ENCODE measurements at places on chromosomes 13 and 19.
A peak's percentile ranks its signal among the peaks of the same experiment; 100 is the strongest.

- no peak for DNase-seq
Measured at GRCh38 chr13:102470283-102470917, 68.6 kb upstream of the FGF14 start.

DNA sequence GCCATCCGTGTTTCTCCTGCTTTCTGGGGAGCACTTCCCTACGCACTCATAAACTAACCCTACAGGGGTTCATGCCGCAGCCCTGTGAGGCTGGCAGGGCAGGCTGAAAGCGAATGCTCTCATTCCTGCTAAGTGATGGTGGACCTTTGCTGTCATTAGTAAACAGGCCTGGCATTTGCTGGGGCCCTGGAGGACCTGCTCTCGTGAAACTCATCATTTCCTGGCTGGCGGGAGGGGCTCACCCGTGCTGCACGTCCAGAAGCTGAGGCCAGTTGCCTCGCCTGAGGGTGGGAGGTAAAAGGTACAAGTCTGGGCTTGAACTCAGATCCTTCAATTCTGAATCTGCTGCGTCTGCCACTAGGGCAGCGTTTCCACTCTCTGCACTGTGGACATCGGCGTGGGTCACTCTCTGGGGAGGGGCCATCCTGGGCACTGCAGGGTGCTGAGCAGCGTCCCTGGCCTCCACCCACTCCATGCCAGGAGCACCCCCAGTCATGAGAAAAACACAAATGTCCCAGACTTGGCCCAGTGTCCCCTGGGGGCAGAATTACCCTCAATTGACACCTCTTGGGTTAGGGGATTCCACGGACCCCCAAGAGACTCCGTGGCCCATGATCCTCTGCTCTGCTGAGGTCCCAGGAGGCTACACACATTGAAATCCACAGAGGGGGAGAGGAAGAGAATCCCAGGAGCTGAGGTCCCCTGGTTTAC is 7.0 kb downstream of the MOB3A start:
- no peak for DNase-seq

- DNase-seq, result no peak
Measured at GRCh38 chr13:43924549-43925245, 45.0 kb downstream of the LACC1 start.

DNA sequence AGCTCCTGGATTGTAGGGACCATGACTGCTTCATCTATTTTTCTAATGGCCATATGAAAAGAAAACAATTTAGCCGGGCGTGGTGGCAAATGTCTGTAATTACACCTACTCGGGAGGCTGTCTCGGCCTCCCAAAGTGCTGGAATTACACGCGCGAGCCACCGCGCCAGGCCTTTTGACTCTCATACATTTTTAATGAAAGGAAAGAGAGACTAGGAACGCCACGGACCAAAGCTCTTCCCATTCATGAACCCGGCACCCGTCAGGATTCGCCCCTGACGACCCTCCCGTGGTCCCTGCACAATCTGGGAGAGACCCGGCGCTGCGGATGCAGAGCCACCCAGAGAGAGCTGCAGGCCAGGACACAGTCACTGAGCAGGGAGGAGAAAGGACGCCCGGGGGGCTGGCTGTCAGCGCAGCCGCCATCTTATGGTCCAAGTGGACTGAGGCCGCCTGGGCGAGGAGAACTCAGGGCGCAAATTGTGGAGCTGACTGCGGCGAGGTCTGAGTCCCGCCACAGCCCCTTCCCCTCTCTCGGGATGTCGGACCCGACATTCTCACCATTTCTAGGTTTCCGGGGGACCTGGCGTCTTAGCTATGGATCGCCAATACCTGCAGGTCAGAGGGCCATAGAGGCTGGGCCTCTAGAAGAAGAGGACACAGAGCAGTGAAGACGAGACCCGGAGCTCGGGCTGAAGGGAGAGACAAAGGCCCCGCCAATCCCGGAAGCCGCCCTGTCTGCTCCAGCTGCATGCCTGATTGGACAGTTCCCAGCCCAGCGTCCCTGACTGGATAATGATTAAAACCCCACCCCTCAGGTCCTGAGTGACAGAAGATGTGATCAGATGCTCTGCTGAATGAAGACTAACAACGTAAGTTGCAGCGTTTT is at the start of gene ZNF681:
Gene ZNF681, minus strand, starts transcription at position 705 of the 888 bp plus-strand sequence. Its CDS starts 142 bp downstream, at position 563.
- peak; percentile 21 for DNase-seq

- no peak for DNase-seq
Measured at GRCh38 chr13:59514316-59514715, 649.4 kb downstream of the DIAPH3 start.
